ENCODE measurements at places on chromosomes 7 and 10. TPM values are rescaled to one million over a fixed set of nuclear protein-coding genes. Genes with fewer than 3 reads are reported as not detected.

DNA sequence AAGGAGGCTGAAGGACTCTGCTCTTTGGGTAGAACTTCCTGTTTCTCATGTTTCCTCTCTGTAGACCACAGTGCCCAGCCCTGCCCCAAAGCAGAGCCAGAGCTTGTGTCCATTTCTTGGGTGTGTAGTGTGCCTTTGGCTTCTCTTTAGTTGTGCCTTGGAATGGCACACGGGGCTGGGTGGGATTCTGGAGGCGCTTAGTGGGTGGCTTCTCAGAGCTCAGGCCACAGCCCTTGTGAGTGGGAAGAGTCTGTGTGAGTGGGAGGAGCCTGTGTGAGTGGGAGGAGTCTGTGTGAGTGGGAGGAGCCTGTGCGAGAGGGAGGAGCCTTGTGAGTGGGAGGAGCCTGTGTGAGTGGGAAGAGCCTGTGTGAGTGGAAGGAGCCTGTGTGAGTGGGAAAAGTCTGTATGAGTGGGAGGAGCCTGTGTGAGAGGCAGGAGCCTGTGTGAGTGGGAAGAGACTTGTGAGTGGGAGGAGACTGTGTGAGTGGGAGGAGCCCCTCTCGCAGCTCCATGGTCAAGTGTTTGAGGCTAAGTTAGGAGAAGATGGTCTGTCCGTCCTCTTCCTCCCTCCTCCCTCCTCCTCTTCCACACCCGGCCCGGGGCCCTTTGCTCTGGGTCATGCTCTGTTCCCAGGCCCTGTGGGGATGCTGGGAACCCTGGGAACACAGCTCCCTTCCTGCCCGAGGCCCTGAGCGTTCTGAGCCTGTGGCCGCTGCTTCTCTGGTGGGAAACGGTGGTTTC is 153.0 kb downstream of the GRK5 start:
- H3K4me1 ChIP-seq: peaks cover 14% of the 10 kb centered on the region
- no peak for DNase-seq
- H3K27ac ChIP-seq: no peak overlapping the region

DNA sequence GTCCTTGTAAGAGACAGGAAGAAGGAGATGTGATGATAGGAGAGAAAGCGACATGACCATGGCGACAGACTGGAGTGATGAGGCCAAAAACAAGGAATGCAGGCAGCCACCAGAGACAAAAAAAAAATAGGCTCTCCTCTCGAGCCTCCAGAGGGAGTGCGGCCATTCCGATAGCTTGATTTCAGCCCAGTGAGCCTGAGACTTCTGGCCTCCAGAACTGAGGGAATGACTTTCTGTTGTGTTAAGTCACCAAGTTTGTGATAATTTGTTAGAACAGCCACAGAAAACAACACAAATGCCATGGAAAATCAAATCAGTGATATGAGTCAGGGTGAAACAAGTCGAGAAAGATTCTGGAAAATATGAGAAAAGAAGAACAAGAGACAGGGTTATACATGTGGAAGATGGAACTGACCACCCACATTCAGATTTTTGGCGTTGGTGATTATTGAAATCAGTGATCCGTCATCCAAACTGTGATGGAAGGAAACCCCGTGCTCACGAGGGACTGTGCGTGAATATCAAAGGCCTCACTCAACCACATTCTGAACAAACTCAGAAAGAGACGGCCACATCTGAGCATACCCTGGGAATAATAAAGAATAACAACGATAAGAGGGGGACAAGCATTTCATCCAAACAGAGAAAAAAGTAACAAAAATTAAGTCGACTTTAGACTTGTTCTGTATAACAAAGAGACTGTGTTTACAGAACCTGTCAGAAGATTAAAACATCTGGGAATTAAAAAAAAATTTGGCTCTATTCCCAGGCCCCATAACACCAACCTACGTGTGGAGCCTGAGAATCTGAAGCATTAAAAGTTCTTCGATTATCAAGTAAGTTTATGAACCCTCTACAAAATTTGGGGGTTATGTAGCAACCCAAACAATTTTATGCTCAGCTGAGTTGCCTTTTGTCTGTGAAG is 72.1 kb downstream of the EEPD1 start:
- peaks cover 1% of the 10 kb centered on the region for H3K27me3 ChIP-seq
- no peak overlapping the region for H3K4me3 ChIP-seq
- H3K36me3 ChIP-seq: peaks cover 3% of the 10 kb centered on the region
- no peak overlapping the region for H3K27ac ChIP-seq

GRCh38 chr7:159328096-159328495 is 183.4 kb upstream of the VIPR2 start:
- no peaks in the 10 kb centered on the region for H3K27me3 ChIP-seq
- H3K4me1 ChIP-seq: no peaks in the 10 kb centered on the region
- DNase-seq: no peak
- H3K27ac ChIP-seq: no peak overlapping the region
- H3K36me3 ChIP-seq: peaks cover 11% of the 10 kb centered on the region

DNA sequence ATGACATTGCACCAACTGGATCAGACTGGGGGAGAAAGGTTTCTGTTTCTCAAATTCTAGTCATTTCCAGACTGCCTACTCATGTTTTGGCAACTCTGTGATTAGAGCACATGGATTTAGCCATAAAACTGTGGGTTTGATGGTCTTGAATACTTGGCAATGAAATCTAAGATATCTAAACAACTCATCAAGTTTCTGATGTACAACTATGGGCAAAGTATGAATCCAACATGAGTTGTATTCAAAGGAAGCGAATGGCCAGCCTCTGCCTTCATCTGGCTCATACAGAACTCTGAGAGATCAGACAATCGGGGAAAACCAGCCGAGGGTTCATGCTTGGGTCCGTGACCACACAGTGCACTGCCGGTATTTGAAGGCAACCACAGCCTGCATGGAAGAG is 144.3 kb downstream of the ADAM12 start:
- H3K4me1 ChIP-seq: peaks cover 19% of the 10 kb centered on the region
- DNase-seq: no peak
- H3K36me3 ChIP-seq: no peaks in the 10 kb centered on the region
- no peak overlapping the region for H3K4me3 ChIP-seq
- H3K27me3 ChIP-seq: peaks cover 4% of the 10 kb centered on the region
- no peak overlapping the region for H3K27ac ChIP-seq

GRCh38 chr7:29896685-29897411 is 90.5 kb downstream of the WIPF3 start:
- H3K4me3 ChIP-seq: no peak overlapping the region
- no peak for DNase-seq
- H3K4me1 ChIP-seq: no peaks in the 10 kb centered on the region
- H3K27ac ChIP-seq: no peak overlapping the region
- H3K27me3 ChIP-seq: peaks cover 3% of the 10 kb centered on the region

GRCh38 chr10:4285121-4285520 is 500.1 kb upstream of the KLF6 start:
- no peak overlapping the region for H3K27ac ChIP-seq
- peaks cover 3% of the 10 kb centered on the region for H3K27me3 ChIP-seq
- no peak overlapping the region for H3K4me3 ChIP-seq
- DNase-seq: no peak

GRCh38 chr10:122368502-122369254 is 5.8 kb upstream of the PLEKHA1 start:
- no peak overlapping the region for H3K27ac ChIP-seq
- H3K4me3 ChIP-seq: no peak overlapping the region
- no peaks in the 10 kb centered on the region for H3K27me3 ChIP-seq
- no peaks in the 10 kb centered on the region for H3K4me1 ChIP-seq
- no peak for DNase-seq

DNA sequence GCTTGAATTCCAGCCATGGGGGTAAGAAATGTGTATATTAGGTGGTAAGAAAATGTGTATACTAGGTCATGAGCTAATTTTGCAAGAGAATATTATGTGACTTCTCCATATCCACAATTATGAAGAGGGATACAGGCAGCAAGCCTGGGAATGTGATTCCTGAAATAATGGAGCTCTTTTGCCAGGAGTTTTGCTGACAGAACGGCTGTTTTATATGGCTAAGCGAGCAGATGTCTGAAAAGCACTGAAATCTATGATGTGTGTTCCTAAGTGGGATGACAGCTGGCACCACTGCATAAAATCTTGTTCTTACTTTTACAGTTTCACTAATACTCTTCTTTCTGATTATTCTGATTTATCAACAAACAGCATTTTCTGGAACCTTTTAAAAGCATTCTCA is 386.0 kb upstream of the HPS1 start:
- no peak overlapping the region for H3K27ac ChIP-seq
- no peaks in the 10 kb centered on the region for H3K36me3 ChIP-seq
- no peak overlapping the region for H3K4me3 ChIP-seq
- H3K27me3 ChIP-seq: no peaks in the 10 kb centered on the region
- H3K4me1 ChIP-seq: no peaks in the 10 kb centered on the region

DNA sequence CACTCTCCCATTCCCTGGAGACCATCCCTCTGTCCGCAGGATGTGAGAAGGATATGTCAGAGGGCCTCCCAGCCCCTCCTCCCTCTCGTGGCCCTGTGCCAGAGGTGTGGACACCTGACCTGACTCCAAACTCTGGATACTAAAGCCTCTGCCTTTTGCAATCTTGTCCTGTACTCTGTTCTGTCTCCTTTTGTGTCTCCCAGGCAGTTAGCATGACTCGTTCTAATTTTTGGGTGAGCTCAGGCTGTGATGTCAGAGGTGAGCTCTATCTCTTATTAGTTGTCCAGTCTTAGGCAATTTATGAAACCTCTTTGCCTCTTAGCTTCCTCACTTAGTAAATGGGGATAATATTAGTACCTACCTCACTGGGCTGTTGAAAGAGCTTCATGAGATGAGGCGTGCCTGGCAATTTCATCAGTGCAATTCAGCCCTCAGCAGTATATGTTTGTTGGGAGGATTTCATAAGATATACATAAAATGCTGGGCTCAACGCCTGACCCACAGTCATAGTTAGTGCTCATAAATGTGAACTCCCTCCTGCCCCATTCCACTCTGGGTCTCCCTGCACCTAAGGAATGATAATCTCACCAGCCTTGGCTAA is 10.9 kb downstream of the MARVELD1 start:
- H3K27ac ChIP-seq: no peak overlapping the region
- no peak overlapping the region for H3K4me3 ChIP-seq
- H3K27me3 ChIP-seq: peaks cover 4% of the 10 kb centered on the region

- no peak overlapping the region for H3K4me3 ChIP-seq
- DNase-seq: no peak
- peaks cover 1% of the 10 kb centered on the region for H3K27me3 ChIP-seq
- no peak overlapping the region for H3K27ac ChIP-seq
- H3K36me3 ChIP-seq: no peaks in the 10 kb centered on the region
- peaks cover 12% of the 10 kb centered on the region for H3K4me1 ChIP-seq
These were observed 245.0 kb downstream of the MGMT start for GRCh38 chr10:129712000-129712399.

DNA sequence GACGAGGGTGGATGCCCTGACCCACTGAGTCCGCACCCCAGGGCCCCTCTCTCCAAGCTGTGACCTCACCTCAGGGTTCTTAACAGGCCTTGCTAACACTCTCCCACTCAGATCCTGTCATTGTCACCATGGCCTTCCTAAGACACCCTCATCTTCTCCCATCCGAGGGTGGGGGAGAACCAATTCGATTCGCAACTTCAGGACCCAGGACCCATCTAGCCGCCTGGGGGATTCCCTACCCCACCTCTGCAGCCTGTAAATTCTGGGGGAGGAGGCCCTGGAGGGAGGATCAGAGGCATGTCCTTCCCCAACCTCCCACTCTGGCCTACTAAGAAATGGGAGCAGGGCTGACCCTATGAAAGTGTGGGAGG is 17.4 kb downstream of the TRIM8 start:
- H3K27me3 ChIP-seq: peaks cover 5% of the 10 kb centered on the region
- no peak overlapping the region for H3K4me3 ChIP-seq

GRCh38 chr7:17441557-17441956 is 143.1 kb downstream of the AHR start:
- no peaks in the 10 kb centered on the region for H3K4me1 ChIP-seq
- no peaks in the 10 kb centered on the region for H3K27me3 ChIP-seq
- H3K27ac ChIP-seq: no peak overlapping the region
- H3K4me3 ChIP-seq: no peak overlapping the region

DNA sequence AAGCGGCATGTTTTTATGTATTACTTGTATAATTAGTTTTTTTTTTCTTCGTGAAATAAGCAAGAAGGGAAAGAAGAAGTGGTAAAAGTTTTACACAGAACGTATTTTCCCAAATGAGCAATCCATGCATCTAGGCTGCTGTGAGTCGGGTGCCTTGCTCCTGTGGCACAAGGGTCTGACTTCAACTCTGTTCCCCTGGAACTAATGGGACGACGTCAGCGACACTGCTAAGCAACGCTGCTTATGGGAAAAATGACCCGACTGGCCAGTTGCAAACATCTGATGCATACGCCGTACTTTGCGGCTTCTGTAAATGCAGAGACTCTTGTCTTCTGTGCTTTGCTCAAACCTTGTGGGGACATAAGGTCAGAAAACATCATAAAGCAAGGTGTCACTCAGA is 66.3 kb downstream of the MPP7 start:
- H3K27ac ChIP-seq: no peak overlapping the region
- DNase-seq: peak; percentile 23
- no peak overlapping the region for H3K4me3 ChIP-seq
- no peaks in the 10 kb centered on the region for H3K36me3 ChIP-seq
- no peaks in the 10 kb centered on the region for H3K27me3 ChIP-seq

GRCh38 chr10:128301051-128301450 is 174.8 kb upstream of the MKI67 start:
- H3K27ac ChIP-seq: no peak overlapping the region
- no peak overlapping the region for H3K4me3 ChIP-seq
- peaks cover 20% of the 10 kb centered on the region for H3K36me3 ChIP-seq
- DNase-seq: no peak
- peaks cover 1% of the 10 kb centered on the region for H3K4me1 ChIP-seq

DNA sequence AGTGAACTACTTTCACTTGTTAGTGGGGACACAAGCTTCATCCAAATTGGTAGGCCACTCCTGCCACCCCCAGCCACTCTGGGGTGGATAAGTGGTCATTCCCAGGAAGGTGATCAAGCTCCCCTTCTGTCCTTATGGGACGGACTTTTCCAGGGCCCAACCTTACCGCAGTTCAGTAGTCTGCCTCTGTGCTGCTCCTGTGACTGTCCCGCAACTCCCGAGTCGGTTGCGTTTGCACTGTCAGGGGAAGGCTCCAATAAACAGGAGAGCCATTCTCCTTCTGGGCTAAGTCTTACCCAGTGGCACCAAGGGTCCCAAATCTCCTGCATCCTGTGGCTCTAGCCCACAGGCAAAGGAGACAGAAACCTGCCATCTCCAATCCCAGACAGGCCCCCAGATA is 7.4 kb upstream of the ZNF33A start:
- no peak overlapping the region for H3K27ac ChIP-seq
- H3K27me3 ChIP-seq: no peaks in the 10 kb centered on the region
- DNase-seq: no peak
- H3K36me3 ChIP-seq: no peaks in the 10 kb centered on the region
- H3K4me1 ChIP-seq: no peaks in the 10 kb centered on the region

GRCh38 chr10:98150544-98150943 is 16.1 kb downstream of the R3HCC1L start:
- DNase-seq: no peak
- no peak overlapping the region for H3K4me3 ChIP-seq
- H3K27ac ChIP-seq: no peak overlapping the region
- H3K4me1 ChIP-seq: peaks cover 12% of the 10 kb centered on the region

- peaks cover 2% of the 10 kb centered on the region for H3K27me3 ChIP-seq
- peaks cover 4% of the 10 kb centered on the region for H3K4me1 ChIP-seq
- peaks cover 15% of the 10 kb centered on the region for H3K36me3 ChIP-seq
- DNase-seq: no peak
- H3K27ac ChIP-seq: no peak overlapping the region
These were observed 9.9 kb downstream of the PHTF2 start for GRCh38 chr7:77808517-77808916.

The IDI2 gene
- not detected for total RNA-seq

The TUBAL3 gene
- total RNA-seq: not detected

The SLC16A9 gene
- 1.2 TPM for total RNA-seq

The CTAGE15 gene
- not detected for total RNA-seq

The UTF1 gene
- 0.61 TPM for total RNA-seq

The COL26A1 gene
- 66.2 TPM for total RNA-seq

The RALA gene
- 69.9 TPM for total RNA-seq

The SKAP2 gene
- 12.1 TPM for total RNA-seq

The CAMK2G gene
- 25.9 TPM for total RNA-seq

The C10orf67 gene
- not detected for total RNA-seq

The MALSU1 gene
- total RNA-seq: 46.3 TPM

The PHYHIPL gene
- 6.2 TPM for total RNA-seq
